ENCODE measurements at places on chromosomes 7 and 10. TPM values are rescaled to one million over a fixed set of nuclear protein-coding genes. Genes with fewer than 3 reads are reported as not detected.

- no peak for DNase-seq
These were observed 386.4 kb downstream of the SUGCT start for GRCh38 chr7:40520986-40521738.

DNA sequence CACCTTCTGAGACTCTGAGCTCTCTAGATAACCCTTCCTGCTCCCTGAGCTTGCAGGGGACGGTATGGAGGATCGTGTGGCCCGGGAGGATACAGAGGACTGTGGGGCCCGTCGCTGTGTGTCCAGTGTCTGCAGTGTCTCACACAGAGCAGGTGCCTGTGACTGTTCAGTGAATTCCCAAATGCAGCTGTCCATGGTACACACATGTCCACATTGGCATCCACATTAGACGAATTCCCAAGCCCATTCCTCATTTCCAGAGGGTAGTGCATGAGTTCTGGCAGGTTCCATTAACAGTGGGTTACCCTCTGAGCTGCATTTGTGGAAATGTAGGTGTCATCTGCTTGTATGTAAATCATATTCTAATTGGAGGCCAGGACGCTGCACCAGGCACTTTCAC is 39.5 kb downstream of the WDFY4 start:
- DNase-seq = no peak

GRCh38 chr7:1946773-1947450 is 276.8 kb downstream of the ELFN1 start:
- no peak for DNase-seq

- peak; percentile 16 for DNase-seq
These were observed 68.6 kb upstream of the CACUL1 start for GRCh38 chr10:118823256-118823907.

DNA sequence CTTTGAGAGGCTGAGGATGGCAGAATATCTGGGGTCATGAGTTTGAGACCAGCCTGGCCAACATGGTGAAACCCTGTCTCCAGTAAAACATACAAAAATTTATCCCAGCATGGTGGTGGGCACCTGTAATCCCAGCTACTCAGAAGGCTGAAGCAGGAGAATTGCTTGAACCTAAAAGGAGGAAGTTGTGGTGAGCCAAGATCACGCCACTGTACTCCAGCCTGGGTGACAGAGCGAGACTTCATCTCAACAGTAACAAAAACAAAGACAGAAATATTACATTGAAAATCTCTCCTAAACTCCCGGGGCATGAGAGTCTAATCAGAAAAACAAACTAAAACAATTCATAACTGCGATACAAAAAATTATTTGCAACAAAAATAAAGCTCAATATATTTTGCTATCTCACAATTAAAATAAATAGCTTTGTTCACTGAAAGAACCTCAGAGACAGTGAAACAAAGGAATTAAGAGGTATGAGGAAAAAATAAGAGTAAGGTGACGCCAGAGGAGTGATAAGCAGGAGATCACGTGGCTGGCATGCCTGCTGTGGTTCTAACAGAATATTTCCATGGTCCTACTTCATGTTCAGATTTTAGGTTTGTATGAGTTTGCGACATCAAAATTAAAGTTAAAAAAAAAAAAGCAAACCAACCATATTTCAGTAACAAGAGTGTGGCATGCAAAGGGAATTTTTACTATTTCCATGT is 527.7 kb upstream of the POM121L12 start:
- DNase-seq = no peak

- DNase-seq = no peak
These were observed 56.5 kb upstream of the PAPSS2 start for GRCh38 chr10:87603196-87603595.

ATP6V0A4 gene
- total RNA-seq = 11.5 TPM

DNA sequence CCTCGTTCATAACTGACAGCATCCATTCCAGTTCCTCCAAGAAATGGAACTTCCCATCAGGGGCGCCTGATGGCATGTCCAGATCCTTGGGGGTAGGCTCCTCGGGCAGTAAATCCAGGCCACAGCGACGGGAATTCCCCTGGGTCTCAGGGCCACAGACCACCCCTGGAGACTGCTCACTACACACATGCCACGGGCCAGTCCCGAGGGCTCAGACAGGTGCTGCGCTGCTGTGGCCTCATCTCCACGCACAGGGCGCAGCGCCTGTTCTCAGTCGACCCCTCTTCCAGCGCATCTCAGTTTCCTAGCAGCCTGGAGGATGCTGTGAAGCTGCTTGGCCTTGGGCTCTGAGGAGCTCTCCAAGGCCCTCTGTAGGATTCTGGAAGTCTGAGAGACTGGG is 473.5 kb upstream of the FOXK1 start:
- no peak for DNase-seq

GRID2IP gene
- total RNA-seq = 0.69 TPM

DNA sequence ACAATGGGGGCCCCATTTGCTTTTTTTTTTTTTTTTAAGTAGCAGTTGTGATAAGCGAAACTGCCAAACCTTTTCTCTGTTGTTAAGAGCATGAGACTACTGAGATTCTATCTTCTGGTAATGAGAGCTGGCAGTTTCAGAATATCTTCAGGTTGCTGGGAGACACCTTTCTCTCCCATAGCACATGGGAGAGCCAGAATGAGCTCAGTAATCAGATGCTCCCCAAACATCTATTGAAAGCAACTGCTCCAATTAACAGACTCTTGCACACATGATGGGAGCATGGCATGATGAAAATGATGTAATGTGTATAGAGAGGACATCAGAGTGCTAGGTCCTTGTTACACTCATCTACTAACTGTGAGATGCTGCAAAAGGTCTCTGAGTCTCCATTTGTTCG is 18.8 kb downstream of the MYO3A start:
- no peak for DNase-seq

GRCh38 chr10:132711613-132712121 is 74.3 kb downstream of the NKX6-2 start:
- DNase-seq = no peak

DNA sequence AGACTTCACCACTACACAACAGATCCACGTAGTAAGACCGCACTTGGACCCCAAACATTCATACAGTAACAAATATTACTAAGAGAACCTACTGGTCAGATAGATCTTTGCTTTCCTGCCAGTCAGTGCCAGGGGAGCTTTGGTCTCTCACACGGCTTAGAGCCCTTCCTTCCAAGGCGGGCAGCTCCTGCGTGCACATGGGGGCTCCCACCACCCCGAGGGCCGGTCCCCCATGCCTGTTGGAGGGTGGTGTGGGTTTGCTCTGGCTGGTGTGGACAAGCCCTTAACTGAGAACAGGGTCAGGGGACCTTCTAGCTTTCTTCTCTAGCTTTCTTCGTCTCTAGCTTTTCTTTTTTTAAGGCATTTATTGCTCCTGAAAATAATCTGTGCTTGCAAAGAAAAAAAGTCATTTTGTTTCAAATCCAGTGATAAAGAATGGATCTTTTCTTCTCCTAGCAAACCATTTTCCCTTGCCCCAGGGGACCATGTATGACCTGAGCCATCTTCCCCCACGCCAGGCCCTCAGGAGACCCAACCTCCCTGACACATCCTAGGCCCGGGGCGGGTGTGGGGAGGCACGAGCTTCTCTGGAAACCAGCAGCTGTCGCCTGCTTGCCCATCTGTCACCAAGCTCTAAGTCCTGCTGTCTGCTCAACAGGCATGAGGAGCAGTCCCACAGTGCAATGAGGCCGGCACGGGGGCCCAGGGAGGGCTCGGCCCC is 591.1 kb downstream of the PTPRN2 start:
- no peak for DNase-seq

DNA sequence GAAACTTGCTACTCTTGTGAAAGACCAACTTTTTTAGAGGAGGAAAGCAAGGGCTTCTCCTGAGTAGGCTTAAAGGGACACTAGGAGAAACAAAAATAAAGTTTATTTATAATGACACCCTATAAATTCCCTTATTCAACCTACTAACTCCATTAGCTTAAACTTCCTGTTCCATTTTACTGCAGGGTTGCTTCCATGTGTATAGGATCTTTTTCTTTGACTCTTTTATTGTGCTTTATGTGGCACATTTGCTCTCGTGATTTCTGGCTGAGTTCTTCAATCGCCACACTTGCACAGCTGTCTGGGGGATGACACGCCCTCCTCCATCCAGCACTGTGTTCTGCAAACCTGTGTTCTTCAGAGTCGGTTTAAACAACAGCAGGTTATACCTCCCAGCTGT is 225.7 kb upstream of the NPVF start:
- DNase-seq = no peak

GRCh38 chr7:22561321-22561811 is 61.4 kb upstream of the STEAP1B start:
- DNase-seq = peak; percentile 99

DNA sequence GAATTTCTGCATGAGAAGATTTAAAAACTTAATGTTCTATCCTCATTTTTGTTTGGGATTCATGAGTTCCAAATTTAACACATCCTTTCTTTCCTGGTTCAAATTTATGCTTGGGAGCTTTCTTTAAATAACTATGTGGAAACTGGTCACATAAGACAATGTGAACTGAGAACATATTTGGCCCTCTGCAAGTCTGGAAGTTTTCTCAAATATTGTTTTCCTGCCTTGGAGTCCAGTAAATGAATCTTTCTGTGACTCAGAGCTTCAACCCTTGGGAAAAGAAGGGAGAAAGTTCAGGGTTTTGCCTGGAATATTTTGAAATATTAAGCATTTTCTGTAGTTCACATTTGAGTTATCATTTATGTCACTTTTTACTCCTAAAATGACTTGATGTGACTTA is 559.0 kb upstream of the NRP1 start:
- DNase-seq = no peak

GATA3 gene
- total RNA-seq = 0.52 TPM

- DNase-seq = no peak
These were observed 156.6 kb upstream of the IMMP2L start for GRCh38 chr7:111718886-111719285.

- DNase-seq = no peak
These were observed 19.6 kb downstream of the PTPRE start for GRCh38 chr10:127926455-127926854.

DNA sequence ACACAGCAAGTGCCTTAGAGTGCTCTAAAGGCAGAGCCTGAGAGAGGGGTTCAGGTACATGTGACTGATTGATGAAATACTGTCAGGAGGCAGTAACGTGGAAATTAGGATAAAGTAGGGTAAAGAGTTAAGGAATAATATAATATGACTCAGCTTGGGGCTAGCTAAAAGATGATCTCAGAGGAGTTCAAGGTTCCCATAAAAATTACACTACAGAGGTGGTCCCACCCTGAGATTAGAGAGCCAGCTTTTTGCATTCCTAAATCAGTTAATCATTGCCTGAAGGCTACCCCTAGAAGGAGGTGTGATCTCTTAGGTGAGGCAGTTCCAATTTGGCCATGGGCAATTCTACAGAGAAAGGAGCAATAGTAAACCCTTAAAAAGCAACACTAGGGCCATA is 5.8 kb downstream of the LIPJ start:
- DNase-seq = peak; percentile 16

ADCY1 gene
- total RNA-seq = 0.10 TPM

DNA sequence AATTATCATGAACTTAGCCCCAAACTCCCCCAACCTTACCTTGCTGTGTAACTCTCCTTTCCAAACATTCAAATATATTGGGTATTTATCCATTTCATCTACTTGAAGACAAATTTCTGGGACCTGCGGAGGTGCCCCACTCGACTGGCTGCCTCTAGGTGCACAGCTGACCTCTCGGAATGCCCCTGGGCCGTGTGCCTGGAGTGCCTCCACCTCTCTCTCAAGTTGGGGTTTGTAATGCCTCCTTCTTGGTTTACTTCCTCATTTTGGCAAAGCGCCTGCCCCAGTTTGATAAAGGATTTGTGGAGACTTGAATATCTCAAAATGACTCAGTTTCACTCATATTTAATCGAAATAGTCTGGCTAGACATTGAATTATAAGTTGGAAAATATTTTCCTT is 16.6 kb downstream of the ZNF777 start:
- no peak for DNase-seq

DNA sequence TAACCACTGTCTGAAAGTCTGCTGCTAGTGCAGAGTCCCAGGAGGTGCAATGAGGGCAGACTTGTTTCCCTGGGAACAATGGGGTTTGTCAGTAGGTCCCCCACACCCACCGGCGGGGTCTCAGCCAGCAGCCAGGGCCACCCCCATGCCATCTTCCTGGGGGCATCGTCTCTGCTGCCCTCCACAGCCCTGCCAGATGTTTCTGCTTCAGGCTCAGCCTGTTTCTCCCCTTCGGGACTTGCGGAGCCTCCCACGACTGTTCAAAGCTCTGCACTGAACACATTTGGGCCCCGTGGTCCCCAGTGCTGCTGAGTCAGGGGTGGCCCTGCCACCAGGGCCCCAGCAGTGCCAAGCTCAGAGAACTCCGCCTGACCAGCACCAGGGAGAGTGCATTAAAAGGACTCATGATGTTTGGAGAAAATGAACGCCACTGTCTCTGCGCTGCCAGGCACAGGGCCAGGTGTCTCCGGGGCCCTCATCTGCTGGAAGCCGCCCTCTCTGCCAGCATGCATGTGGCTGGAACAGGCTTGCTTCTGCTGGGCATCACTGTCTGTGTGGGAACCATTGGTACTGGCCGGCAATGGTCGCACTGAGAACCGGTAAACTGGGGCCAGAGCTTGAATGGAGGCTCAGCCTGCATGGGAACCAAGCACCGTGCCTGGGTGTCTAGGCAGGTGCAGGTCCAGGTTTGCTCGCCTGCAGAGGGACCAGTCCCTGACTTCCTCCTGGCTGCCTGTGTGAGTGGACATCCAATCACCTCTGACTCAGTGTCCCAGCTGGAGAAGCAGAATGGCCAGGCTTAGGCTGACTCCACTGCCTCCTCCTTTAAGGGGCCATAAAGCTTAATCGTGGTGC is 345.1 kb downstream of the GLRX3 start:
- DNase-seq = no peak

MBL2 gene
- total RNA-seq = not detected

GIMAP7 gene
- total RNA-seq = 0.05 TPM

DNA sequence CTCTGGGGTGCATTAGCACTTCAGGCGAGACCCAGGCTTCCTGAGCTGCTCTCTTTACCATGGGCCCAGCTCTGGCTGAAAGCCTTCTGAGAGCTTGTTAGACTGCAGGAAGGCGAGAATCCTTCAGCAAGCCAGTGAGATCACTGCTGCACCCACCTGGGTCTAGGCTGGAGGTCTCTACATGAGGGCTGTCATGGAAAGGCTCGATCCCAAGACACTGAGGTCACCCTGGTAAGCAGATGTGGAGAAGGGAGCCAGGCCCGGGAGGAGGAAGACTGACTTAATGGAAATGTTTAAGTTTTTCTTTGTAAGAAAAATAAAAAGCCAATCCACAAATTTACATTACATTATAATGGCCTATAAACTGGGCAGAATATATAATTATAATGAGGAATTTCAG is 684.5 kb downstream of the TNS3 start:
- no peak for DNase-seq

Measured in renal cortical epithelial cell (primary cell).